ENCODE measurements at places on chromosomes 6 and 20. TPM values are rescaled to one million over a fixed set of nuclear protein-coding genes. Genes with fewer than 3 reads are reported as not detected.

The CENPQ gene
- 14.3 TPM for total RNA-seq

The TCF15 gene
- not detected for total RNA-seq

The OR12D1 gene
- total RNA-seq: not detected

The GRM4 gene
- total RNA-seq: not detected

The MARCKS gene
- total RNA-seq: 0.11 TPM

The SIRPB2 gene
- not detected for total RNA-seq

The MAFB gene
- total RNA-seq: 0.05 TPM

The ISM1 gene
- 3.0 TPM for total RNA-seq

The PXDC1 gene
- 0.11 TPM for total RNA-seq

The ULBP2 gene
- 0.16 TPM for total RNA-seq

The PSORS1C2 gene
- not detected for total RNA-seq

The GPR6 gene
- total RNA-seq: not detected

The SLX4IP gene
- total RNA-seq: 9.0 TPM

The VGLL2 gene
- not detected for total RNA-seq

The MAP7 gene
- total RNA-seq: 0.75 TPM

The FAM209B gene
- 1.5 TPM for total RNA-seq

The TPD52L2 gene
- 46.4 TPM for total RNA-seq

The SAPCD1 gene
- 16.6 TPM for total RNA-seq

The VNN1 gene
- total RNA-seq: not detected

The GSTA2 gene
- not detected for total RNA-seq

The KCNB1 gene
- 0.02 TPM for total RNA-seq

The TP53RK gene
- 17.2 TPM for total RNA-seq

The CCM2L gene
- total RNA-seq: not detected

The ENPP5 gene
- not detected for total RNA-seq

The ROS1 gene
- total RNA-seq: not detected

The TBXT gene
- not detected for total RNA-seq

The SLC12A5 gene
- total RNA-seq: 0.70 TPM

The TSPO2 gene
- total RNA-seq: not detected

The TREML2 gene
- 26.8 TPM for total RNA-seq

The MCCD1 gene
- not detected for total RNA-seq

The SLC22A2 gene
- not detected for total RNA-seq
